ENCODE measurements at places on chromosomes 2 and 18.

DNA sequence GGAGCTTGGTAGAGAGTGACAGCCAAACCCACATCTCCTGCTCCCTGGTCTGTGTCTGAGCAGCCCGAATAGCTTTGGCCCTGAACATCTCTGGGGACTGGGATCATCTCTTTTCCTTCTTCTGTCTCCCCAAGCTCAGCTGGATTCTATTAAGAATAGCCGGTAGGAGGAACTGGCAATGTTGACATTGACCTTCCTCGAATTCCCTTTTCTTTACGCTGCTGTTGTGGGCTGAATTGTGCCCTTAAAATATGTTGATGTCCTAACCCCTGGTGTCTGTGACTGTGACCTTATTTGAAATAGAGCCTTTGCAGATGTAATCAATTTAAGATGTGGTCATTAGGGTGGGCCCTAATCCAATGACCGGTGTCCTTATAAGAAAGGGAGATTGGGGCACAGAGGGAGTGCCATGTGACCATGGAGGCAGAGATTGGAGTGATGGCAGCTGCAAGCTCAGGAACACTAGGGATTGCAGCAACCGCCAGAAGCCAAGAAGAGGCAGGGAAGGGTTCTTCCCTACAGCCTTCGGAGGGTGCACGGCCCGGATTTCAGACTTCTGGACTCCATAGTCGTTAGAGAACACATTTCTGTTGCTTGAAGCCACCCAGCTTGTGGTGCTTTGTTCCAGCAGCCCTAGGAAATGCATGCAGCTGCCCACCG is 5.8 kb upstream of the SFTPB start:
- no peak for DNase-seq

DNA sequence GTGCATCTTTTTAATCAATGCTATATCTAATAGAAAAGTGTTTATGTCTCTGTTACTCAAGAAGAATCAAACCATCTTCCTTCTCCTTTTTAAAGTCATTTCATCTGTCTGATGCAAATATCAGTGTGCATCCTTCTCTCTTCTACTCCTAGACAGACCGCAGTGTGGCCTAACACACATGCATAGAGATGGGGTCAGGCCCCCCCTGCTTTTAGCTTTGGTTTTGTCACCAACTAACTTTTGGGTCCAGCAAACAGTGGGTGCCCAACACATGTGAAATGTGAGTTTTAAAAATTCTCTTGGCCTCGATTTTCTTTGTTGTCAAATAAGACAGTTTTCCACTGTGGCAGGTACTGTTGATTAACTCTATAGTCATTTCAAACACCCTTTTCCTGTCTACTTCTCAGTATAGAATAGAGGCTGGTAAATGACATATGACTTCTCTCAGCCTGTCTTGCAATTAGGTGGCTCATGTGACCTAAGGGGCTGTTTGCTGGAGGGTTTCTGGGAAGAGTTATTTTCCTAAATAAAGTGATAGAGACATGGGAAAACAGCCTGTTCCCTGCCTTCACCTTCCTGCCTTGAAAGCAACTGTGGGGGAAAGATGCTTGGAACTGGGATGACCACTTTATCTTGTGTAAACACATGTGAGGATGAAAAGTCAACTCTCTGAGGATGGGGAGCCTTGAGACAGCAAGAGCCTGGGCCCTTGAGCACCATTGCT is 65.7 kb upstream of the DARS1 start:
- no peak for DNase-seq

GRCh38 chr2:25517701-25518100 is 155.7 kb downstream of the DTNB start:
- DNase-seq, result no peak

- DNase-seq, result no peak
Observed at GRCh38 chr2:188623995-188624643, 332.4 kb downstream of the GULP1 start.

- no peak for DNase-seq
Observed at GRCh38 chr2:127027715-127028114, 79.2 kb downstream of the BIN1 start.

GRCh38 chr2:25290811-25291495 is 50.8 kb downstream of the DNMT3A start:
- DNase-seq, result no peak

DNA sequence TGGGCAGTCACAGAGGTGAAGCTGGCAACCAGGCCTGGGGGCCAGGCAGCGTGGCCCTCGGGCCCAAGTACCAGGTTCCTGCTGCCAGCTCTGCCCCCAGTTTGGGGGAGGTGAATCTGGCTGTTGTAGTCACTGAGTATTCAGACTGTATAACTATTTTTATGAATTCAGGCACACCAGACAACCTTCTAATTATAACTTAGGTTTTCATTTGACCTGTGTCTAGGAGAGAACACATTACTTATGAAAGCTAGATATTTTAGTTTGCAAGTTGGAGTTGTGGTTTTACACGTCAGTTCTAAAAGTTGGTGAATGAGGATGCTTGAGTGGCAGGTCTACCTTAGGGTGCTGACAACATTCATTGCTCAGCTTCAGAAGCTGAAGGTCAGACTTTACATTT is 71.7 kb downstream of the LIMS1 start:
- DNase-seq, result no peak

- DNase-seq, result no peak
Observed at GRCh38 chr2:40360652-40361051, 91.2 kb downstream of the SLC8A1 start.

DNA sequence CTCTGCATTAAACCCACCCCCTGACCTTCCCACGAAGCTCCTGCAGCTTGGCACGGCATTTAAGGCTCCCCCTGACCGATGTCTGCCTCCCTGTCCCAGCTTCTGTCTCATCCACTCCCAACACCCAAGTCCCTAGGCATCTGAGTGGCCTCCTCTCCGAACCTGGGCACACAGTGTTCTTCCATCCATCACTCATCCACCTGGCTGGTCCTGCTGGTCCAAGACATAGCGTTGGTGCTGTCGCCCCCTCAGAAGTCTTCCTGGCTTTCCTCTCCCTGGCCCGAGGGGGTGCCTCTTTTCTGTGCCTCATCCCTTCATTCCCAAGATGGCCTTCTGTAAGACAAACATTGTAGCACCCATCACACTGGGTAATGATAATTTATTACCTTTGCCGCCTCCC is 323.6 kb downstream of the GBX2 start:
- no peak for DNase-seq

DNA sequence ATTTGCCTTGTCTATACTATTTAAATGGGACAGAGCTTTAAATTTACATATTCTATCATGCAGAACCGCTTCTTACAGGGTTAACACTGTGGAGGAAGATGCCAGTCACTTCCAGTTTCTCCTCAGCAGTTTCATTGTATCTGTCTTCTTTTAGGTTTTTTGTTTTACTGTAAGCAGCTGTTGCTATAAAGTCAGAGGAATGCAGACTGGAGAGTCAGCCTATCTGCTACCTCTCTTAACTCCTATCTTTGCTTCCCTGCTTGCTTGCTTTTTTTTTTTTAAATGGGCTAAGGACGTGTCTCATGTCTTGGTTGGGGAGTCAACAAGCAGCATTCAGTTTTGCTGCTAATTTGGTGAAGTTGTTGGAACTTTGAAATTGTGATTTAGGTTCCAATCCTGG is 8.9 kb downstream of the EPC2 start:
- no peak for DNase-seq

DNA sequence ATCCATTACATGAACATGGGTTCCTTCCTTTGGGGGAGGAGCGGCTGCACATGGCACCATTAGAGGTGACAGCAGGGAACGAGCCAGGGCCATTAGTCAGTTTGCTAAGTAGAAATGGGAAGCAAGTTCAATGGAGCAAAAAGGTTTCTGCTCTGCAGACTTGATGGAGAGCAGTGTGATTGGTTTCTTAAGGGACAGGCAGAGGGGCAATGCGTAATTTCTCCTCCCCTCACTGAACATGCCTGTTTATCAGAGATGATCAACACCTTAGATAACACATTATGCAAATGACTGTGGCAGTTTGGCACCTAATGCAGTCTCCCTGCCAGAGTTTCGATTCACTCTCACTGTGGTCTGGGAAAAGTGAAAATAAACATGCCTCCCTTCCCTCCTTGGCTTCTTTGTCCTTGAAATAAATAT is 414.5 kb downstream of the STK39 start:
- no peak for DNase-seq

DNA sequence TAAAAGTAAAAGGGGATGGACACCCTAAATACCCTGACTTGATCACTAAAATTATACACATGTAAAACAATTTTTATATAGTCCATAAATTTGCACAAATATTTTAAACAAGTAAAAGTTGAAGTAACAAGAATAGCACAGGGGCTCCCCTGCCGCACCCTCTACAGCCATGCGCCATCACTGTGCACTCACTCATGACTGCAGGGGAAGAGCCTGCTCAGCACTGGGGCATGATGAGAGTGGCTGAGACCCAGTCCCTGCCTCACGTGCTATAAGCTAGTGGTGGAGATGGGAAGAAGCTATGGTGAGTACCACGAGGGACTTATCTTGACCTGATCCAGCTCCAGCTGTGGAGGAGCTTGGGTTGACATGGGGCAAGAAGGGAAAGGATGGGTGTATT is 46.9 kb upstream of the MYO1B start:
- DNase-seq, result no peak
